ENCODE measurements at places on chromosomes 12 and 14. TPM values are rescaled to one million over a fixed set of nuclear protein-coding genes. Genes with fewer than 3 reads are reported as not detected.

GLI1 gene
- total RNA-seq, result under 0.01 TPM

PPM1H gene
- 4.8 TPM for total RNA-seq

PLEKHH1 gene
- total RNA-seq, result 2.9 TPM

KLRD1 gene
- total RNA-seq, result 0.24 TPM

GLT1D1 gene
- not detected for total RNA-seq

HNF1A gene
- total RNA-seq, result not detected

OR4E2 gene
- not detected for total RNA-seq

KRT5 gene
- 7,035 TPM for total RNA-seq

EML1 gene
- total RNA-seq, result 11.3 TPM

PRB2 gene
- total RNA-seq, result not detected

PDE3A gene
- not detected for total RNA-seq

CKAP4 gene
- total RNA-seq, result 65.0 TPM

ESRRB gene
- not detected for total RNA-seq

MYO1H gene
- not detected for total RNA-seq
